DMS 273 treated with DMSO at 0.1 percent for 48 hours (cell line): ENCODE measurements at places on chromosomes 12 and 14.

DNA sequence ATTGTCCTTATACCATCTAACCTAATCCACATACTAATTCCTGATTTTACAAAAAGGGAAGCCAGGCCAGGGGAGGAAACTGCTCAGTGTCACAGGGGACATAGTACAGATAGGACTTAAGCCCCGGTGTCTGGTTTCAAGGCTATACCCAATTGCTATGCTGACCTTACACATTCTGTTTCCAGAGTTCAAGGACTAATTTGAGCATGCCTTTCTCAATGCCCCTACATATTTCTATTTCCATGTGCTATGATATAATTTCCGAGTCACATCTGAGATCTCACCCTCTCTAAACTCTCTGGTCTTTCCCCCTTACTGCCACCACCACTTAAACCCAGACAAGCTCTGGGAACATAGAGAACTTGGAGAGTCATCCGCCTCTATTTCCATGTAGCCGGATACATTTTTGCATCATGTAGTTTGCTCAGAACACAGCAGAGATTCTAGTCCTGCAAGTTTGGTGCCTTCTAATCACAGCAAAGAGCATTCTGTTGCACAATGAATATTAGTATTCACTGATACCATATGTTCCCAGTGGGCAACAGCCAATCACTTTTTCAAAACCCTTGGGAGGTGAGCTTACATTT lies 34.2 kb downstream of the PPM1H start:
- DNase-seq, result peak; percentile 49

GRCh38 chr14:74213907-74214803 lies 25.1 kb upstream of the VSX2 start:
- DNase-seq, result no peak

GRCh38 chr12:27334042-27334720 lies 1.5 kb downstream of the BMAL2 start:
- DNase-seq, result no peak

- no peak for DNase-seq
These were observed 10.7 kb downstream of the GPR19 start for GRCh38 chr12:12685305-12685704.

- no peak for DNase-seq
These were observed 11.1 kb upstream of the FBRSL1 start for GRCh38 chr12:132478845-132479244.

- no peak for DNase-seq
These were observed 125.3 kb upstream of the NPAS3 start for GRCh38 chr14:32813401-32813800.

- DNase-seq, result no peak
These were observed 24.7 kb downstream of the PRPF40B start for GRCh38 chr12:49647827-49648711.

DNA sequence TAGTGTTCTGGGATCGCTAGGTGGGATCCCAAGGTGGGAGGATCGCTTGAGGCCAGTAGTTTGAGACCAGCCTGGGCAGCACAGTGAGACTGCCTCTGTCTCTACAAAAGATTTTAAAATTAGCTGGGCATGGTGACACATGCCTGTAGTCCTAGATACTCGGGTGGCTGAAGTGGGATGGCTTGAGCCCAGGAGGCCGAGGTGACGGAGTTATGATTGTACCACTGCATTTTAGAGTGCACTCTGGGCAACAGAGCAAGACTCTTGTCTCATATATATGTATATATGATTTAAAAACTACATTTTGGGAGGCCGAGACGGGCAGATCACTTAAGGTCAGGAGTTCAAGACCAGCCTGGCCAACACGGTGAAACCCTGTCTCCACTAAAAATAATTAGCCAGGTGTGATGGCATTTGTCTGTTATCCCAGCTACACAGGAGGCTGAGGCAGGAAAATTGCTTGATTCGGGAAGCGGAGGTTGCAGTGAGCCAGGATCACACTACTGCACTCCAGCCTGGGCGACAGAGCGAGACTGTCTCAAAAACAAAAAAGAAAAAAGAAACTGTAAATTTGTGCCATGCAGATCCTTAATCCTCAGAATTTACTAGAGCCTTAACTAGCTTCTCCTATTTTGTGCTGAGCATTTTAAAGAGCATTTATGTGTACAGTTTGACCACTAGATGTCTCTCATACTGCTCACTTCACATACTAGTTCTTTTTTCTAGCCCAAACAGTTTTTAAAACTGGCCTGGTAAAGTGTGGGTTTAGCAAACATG lies 114.8 kb downstream of the MON2 start:
- DNase-seq, result no peak

DNA sequence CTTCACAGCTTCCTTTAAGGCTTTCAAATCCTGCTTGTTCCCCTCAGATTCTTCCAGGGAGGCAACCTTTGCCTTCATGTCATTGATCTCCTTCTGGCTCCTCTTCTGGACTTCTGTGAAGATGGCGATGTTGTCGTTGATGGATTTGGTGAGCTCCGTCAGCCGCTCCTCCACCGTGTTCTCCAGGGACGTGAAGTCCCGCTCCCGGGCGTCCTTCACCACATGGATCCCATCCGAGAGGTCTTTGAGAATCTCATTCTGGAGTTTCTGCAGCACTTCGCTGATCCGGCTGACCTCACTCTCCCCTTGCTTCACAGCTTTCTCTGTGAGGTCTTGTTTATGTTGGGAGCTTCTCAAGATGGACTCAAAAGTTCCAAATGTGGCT lies 7.9 kb downstream of the CKAP4 start:
- DNase-seq, result no peak

GRCh38 chr14:55500219-55500701 lies 59.8 kb upstream of the TBPL2 start:
- no peak for DNase-seq

DNA sequence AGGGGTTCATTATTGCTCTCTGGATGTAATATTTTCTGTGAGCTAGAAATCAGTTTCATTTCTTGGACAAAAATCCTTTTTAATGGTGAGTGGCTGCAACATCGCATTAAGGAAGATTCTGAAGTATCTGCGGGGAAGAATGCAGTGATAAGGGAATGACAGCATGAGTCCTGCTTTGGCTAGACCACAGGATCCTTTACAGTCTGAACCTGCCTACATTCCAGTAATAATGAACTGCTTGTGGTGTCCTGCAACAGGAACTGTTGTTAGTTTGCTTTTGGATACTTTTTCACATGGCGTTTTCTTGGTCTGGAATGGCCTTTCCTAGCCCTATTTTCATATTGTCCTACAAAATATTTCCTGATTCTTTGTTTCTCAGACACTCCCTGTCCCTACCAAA lies 15.7 kb downstream of the MDM2 start:
- DNase-seq, result no peak

GRCh38 chr12:15733136-15733535 lies 56.1 kb downstream of the EPS8 start:
- no peak for DNase-seq

- no peak for DNase-seq
These were observed 90.5 kb downstream of the RFLNA start for GRCh38 chr12:124385219-124385969.

GRCh38 chr12:30988086-30988485 lies 61.5 kb downstream of the TSPAN11 start:
- no peak for DNase-seq

GRCh38 chr14:21199611-21200560 lies 44.0 kb upstream of the OR5AU1 start:
- DNase-seq, result no peak

DNA sequence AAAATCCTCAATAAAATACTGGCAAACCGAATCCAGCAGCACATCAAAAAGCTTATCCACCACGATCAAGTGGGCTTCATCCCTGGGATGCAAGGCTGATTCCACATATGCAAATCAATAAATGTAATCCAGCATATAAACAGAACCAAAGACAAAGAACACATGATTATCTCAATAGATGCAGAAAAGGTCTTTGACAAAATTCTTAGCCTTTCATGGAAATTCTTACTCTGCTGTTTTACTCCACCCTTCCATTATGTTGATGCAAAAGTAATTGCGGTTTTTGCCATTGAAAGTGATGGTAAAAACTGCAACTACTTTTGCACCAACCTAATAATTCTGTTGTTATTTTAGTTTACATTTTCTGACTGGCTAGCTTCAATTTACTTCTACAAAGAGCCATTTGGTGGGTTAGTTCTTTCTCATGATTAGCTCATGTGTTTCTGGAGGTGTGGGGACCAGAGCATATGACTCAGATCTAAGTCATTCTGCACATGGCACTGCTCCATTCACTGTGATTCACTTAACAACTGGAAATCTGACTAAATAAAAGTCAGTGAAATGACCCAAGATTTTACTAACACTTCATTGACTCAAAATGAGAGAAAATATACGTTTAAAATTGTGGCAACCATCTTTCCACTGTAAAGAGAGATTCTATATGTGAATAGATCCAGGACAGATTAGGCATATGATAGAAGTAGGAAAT lies 99.9 kb downstream of the TMTC3 start:
- DNase-seq, result no peak

DNA sequence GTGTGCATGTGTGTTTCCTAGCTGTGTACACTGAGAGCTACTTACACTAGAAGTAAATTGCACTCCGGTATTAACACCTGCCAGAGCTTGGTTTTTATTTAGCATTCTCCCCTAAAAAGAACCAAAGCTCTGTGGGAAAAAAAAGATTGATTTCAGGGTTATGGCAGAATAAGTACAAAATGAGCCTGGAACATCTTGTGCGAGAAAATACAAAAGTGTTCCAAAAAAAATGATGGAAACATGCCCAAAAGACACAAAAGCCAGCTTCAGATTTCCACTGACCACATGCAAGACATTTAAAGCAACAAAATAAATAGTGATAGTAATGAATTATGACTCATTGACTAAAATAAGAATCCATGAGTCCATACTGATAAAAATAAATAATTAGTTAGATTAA lies 188.3 kb downstream of the GXYLT1 start:
- no peak for DNase-seq

GRCh38 chr14:68523989-68524725 lies 268.7 kb downstream of the ZFP36L1 start:
- DNase-seq, result no peak

DNA sequence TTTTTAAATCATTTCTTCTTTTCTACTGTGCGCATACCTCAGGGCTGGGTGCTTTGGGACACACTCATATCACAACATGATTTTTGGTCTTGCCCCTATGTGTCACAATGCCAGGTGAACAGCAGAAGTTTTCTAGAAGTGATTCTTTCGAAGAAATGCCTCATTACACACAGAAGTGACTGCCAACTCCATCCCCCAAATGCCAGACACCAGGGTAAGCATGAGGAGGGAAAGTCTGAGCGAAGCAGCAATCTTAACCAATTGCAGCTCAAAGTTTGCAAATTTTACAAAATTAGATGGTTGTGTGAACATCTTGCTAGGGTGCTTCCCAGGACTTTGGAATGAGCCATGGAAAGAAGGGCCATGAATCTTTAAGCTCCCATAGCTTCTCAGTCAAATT lies 87.3 kb upstream of the PLEKHA5 start:
- DNase-seq, result no peak

- DNase-seq, result no peak
These were observed 132.6 kb downstream of the BMP4 start for GRCh38 chr14:53824061-53824460.

- no peak for DNase-seq
These were observed 122.6 kb downstream of the CALM1 start for GRCh38 chr14:90519262-90519920.

DNA sequence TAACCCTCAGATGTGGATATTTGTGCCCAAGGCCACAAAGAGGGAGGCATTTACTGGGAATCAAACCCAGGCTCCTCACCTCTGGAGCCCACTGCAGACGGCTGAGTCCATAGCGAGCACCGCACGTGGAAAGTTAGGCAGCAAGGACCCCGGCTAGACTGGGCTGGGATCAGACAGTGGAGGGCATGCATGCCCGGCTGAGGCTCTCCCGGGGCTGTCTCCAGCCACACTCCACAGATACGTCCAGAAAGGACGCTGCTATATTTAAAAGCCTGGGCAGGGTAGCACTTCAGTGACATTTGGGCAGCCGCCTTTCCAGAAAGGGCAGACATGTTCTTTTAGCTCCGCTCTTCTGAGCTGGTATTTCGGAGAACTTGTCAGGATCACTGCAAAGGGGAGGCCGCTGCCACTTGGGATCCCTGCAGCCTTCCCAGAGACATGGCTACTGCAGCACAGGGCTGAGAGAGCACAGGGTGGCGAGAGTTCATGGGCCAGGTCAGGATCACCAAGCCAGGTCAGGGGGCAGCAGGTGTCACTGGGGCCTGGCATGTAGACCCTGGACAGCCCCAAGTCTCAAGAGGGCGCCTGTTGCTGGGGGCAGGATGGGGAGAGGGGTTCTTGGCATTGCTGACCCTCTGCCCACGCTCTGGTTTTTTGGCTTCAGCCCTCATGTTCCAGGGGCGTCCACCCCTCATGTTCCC lies 121.7 kb downstream of the PHETA1 start:
- DNase-seq, result no peak

DNA sequence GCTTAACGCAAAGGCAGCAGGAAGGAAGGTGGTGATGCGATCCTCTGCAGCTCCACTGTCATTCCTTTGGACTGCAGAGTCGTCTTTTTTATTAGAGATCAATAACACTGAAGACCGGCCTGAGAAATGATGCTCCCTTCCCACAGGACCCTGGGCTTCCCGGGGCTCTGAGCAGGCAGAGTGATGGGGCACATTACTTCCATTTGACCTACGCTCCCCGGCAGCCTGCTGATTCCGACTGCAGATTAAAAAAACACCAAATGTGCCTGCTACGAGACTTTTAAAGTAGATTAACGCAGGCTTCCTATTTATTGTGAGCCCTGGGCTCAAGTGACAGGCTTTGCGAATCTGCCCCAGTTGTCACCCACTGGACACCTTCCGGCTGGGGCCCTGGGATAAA lies 37.5 kb downstream of the KCNA1 start:
- DNase-seq, result no peak

DNA sequence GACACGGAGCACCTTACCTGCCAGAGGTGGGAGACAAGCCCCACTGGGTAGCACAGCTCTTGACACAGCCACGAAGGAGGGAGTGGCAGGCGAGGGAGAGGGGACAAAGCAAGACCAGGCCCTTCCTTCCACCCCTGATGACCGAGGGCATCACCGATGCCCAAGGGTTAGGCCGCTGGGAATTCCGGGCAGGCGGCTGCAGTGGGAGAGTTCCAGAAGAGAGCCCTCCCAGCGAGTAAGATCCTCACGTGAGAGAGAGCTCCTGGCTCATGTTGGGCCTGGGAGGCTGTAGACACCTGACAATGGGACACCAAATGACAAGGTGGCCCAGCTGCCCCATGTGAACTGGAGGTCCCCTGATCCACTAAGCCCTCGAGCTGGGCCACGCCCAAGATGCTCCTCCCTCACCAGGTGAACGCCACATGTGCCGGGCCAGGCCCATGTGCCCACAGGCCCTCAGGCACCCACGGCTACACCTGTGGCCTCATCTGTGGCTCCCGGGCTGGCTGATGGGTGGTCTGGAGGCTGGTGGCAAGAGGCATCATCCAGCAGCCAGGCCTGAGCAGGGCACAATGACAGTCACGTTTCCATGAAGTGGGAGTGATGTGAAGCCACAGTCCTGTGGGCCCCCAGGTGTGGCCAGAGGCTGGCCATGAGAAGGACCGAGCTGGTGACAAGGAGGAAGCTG lies 32.1 kb upstream of the C14orf180 start:
- no peak for DNase-seq

- DNase-seq, result no peak
These were observed 12.4 kb downstream of the IL22 start for GRCh38 chr12:68240975-68241374.

GRCh38 chr14:54652188-54652587 lies 85.3 kb downstream of the SAMD4A start:
- no peak for DNase-seq
